ENCODE measurements at places on chromosomes 11 and 22. TPM values are rescaled to one million over a fixed set of nuclear protein-coding genes. Genes with fewer than 3 reads are reported as not detected.
A peak's percentile ranks its signal among the peaks of the same experiment; 100 is the strongest.

- no peaks in the 10 kb centered on the region for H3K27me3 ChIP-seq
- no peak overlapping the region for H3K4me3 ChIP-seq
- peaks cover 5% of the 10 kb centered on the region for H3K4me1 ChIP-seq
- DNase-seq: no peak
- H3K36me3 ChIP-seq: no peaks in the 10 kb centered on the region
- peak overlapping the region; percentile 63 for H3K27ac ChIP-seq
Observed at GRCh38 chr11:925158-925495, 543 bp upstream of the AP2A2 start.

Gene MS4A15
- not detected for total RNA-seq

DNA sequence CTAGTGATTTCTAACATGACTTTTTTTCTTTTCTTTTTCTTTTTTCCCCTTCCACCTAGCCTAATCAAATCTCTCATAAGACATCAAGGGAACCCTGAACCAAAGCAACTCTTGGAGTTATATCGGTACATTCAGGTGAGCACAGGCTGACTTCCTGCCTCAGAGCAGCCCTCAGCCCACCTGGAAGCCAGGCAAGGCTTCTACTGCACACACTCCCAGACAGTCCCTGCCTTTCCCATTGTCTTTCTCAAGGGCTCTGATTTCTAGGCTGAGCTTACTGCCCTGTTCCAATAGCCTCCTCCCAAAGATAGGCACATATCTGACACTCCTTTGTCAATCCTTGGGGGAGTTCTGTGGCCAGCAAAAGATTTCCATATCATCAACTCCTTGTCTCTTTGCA, 629.5 kb downstream of the NTM start:
- no peaks in the 10 kb centered on the region for H3K36me3 ChIP-seq
- no peak overlapping the region for H3K27ac ChIP-seq
- H3K4me1 ChIP-seq: no peaks in the 10 kb centered on the region
- H3K4me3 ChIP-seq: no peak overlapping the region

- no peaks in the 10 kb centered on the region for H3K4me1 ChIP-seq
- H3K36me3 ChIP-seq: no peaks in the 10 kb centered on the region
- peaks cover 2% of the 10 kb centered on the region for H3K27me3 ChIP-seq
- no peak overlapping the region for H3K27ac ChIP-seq
- DNase-seq: no peak
Observed at GRCh38 chr11:102734650-102735049, 9.9 kb upstream of the MMP8 start.

GRCh38 chr11:119912229-119912628, 183.2 kb upstream of the NECTIN1 start:
- no peak overlapping the region for H3K27ac ChIP-seq
- no peak overlapping the region for H3K4me3 ChIP-seq
- no peaks in the 10 kb centered on the region for H3K36me3 ChIP-seq

DNA sequence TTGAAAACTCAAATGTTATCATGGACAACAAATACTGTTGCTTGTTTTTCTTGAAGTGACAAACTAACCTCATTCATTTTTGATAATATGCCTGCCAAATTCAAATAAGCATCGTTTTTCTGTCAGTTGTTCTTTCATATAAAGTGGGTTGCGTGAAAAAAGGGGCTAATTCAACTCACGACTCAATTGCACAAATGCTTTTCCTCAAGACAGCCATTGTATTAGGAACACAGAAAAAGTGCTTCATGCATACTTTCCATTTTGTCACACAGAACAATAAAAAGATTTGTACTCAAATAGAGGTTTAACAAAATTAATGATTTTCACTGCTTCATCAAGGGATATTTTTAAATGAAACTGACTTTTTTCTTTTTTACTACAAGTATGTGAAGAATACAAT, 94.6 kb upstream of the ALKBH3 start:
- H3K4me3 ChIP-seq: no peak overlapping the region
- H3K27ac ChIP-seq: no peak overlapping the region
- no peak for DNase-seq
- H3K36me3 ChIP-seq: no peaks in the 10 kb centered on the region
- no peaks in the 10 kb centered on the region for H3K27me3 ChIP-seq
- H3K4me1 ChIP-seq: no peaks in the 10 kb centered on the region

- H3K27me3 ChIP-seq: no peaks in the 10 kb centered on the region
- no peaks in the 10 kb centered on the region for H3K4me1 ChIP-seq
- H3K27ac ChIP-seq: no peak overlapping the region
- H3K4me3 ChIP-seq: no peak overlapping the region
Observed at GRCh38 chr11:47144541-47144940, 32.1 kb downstream of the ARFGAP2 start.

- DNase-seq: peak; percentile 52
- H3K4me1 ChIP-seq: peaks cover 9% of the 10 kb centered on the region
- H3K27me3 ChIP-seq: no peaks in the 10 kb centered on the region
- no peaks in the 10 kb centered on the region for H3K36me3 ChIP-seq
Observed at GRCh38 chr11:83007909-83008580, 63.7 kb downstream of the RAB30 start.

GRCh38 chr22:19769393-19769715, 8.8 kb downstream of the TBX1 start:
- DNase-seq: no peak
- no peak overlapping the region for H3K27ac ChIP-seq
- H3K4me3 ChIP-seq: no peak overlapping the region
- peaks cover 6% of the 10 kb centered on the region for H3K4me1 ChIP-seq
- H3K36me3 ChIP-seq: peaks cover 1% of the 10 kb centered on the region

DNA sequence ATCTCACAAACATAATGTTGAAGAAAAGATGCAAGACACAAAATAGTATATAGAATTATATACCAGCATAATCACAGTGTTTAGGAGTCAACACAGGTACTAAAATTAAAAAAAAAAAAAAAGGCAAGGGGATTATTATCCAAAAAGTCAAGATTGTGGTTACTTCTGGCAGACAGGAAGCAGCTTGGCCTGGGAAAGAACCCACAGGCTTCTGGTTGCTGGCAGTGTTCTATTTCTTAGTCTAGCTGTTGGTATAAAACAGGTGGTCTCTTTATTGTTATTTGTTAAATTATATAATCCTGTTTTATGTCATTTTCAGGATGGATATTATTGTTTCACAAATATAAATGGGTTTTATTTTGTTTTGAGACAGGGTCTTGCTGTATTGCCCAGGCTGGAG, 54.0 kb downstream of the C11orf58 start:
- peaks cover 3% of the 10 kb centered on the region for H3K36me3 ChIP-seq
- H3K4me1 ChIP-seq: peaks cover 9% of the 10 kb centered on the region
- H3K27me3 ChIP-seq: no peaks in the 10 kb centered on the region
- no peak for DNase-seq
- H3K27ac ChIP-seq: no peak overlapping the region

Gene P2RX6
- total RNA-seq: 0.59 TPM

GRCh38 chr22:35195821-35196220, 61.5 kb upstream of the HMGXB4 start:
- no peaks in the 10 kb centered on the region for H3K4me1 ChIP-seq
- no peak for DNase-seq
- no peak overlapping the region for H3K4me3 ChIP-seq
- no peak overlapping the region for H3K27ac ChIP-seq
- no peaks in the 10 kb centered on the region for H3K36me3 ChIP-seq

- H3K4me1 ChIP-seq: peaks cover 40% of the 10 kb centered on the region
- no peaks in the 10 kb centered on the region for H3K27me3 ChIP-seq
- H3K27ac ChIP-seq: peak overlapping the region; percentile 93
- no peak overlapping the region for H3K4me3 ChIP-seq
Observed at GRCh38 chr22:50206599-50206998, 5.8 kb downstream of the SELENOO start.

- H3K36me3 ChIP-seq: no peaks in the 10 kb centered on the region
- no peak overlapping the region for H3K27ac ChIP-seq
- DNase-seq: no peak
- no peaks in the 10 kb centered on the region for H3K4me1 ChIP-seq
- H3K4me3 ChIP-seq: no peak overlapping the region
Observed at GRCh38 chr11:40826601-40827000, 632.9 kb downstream of the LRRC4C start.

Gene TAF1D
- total RNA-seq: 31.5 TPM

GRCh38 chr11:20584093-20584774, 15.2 kb upstream of the SLC6A5 start:
- H3K4me1 ChIP-seq: no peaks in the 10 kb centered on the region

- H3K36me3 ChIP-seq: peaks cover 11% of the 10 kb centered on the region
- H3K27ac ChIP-seq: no peak overlapping the region
- H3K27me3 ChIP-seq: no peaks in the 10 kb centered on the region
- H3K4me1 ChIP-seq: peaks cover 21% of the 10 kb centered on the region
Observed at GRCh38 chr22:24327832-24328231, 57.2 kb downstream of the SPECC1L start.

Gene LRRC4C
- 0.93 TPM for total RNA-seq

Gene SERHL2
- 0.79 TPM for total RNA-seq

Data from liver (tissue), 10 donors.